ENCODE measurements at places on chromosomes 6 and 20.

GRCh38 chr6:89200706-89201215 lies 16.4 kb downstream of the GABRR1 start:
- no peak for DNase-seq

DNA sequence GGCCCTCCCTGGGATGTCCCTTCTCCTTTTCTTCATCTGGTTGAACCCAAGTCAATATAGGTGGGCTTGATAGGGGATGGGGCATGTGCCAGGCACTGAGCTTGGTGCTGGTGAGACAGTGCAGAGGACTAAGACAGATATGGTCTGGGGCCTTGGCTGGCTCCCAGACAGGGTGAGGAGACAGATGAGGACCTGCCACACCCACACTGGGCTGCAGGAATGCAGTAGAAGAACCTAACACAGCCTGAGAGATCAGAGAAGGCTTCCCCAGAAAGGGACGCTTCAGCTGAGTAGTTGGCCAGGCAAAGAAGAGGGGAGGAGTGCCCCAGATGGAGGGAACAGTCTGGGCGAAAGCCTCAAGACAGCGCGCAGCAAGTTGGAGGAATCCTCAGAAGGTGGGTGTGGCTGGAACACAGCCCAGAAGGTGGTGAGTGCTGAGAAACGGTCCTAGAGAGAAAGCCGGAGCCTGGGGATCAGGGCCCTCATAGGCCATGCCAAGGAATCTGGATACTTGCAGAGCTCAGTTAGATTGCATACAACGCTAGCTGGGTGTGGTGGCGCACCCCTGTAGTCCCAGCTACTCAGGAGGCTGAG lies 26.4 kb downstream of the CD40 start:
- no peak for DNase-seq

DNA sequence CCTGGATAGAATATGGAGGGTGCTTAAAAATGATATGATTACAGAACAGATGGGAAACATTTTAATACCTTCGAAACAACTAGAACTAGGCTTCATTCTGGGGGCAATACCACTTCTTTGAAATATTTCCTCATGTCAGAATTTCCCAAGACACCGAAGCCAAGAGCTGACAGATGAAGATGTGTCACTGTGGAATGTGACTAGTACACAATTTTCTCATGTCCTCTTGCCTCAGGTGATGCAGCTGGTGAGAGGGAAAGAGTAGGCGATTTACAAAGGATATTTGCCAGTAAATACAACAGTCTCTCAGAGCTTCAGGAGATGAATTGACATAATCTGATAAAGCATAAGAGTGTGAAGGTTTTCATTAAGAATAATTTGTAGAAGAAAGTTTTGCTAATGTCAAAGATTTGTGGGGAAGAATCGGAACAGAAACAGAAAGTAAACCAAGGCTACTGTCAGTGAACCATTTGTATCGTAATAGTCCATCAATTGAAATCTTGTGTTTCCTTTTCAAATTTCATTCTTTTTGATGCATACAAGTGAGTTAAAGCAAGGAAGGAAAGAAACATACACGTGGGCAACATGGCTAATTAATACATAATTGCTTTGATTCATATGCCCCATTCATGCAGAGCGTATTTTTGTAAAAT lies 164.7 kb upstream of the CCN2 start:
- DNase-seq, result no peak

DNA sequence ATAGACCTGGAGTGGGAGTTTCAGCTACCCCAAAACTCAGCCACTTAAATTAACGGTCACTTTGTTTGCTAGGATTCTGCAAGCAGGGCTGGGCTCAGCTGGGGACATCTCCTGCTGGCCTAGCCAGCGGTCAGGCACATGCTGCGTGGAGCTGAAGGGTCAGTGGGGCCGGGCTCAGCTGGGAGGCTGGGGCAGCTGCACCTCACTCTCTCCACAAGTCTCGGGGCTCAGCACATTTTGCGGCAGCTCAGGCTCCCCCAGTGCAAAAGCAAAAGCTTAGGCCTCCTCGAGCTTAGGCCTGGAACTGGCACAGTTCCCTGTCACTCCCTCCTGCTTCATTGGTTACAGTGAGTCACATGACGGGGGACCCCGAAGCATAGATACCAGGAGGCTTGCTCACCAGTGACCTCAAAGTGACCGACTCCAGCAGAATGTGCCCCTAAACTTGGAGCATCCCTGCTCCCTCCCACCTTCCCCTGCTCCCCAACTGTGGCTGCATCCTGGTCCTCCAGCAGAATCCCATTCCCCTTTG lies 80.6 kb upstream of the CST7 start:
- DNase-seq, result no peak

DNA sequence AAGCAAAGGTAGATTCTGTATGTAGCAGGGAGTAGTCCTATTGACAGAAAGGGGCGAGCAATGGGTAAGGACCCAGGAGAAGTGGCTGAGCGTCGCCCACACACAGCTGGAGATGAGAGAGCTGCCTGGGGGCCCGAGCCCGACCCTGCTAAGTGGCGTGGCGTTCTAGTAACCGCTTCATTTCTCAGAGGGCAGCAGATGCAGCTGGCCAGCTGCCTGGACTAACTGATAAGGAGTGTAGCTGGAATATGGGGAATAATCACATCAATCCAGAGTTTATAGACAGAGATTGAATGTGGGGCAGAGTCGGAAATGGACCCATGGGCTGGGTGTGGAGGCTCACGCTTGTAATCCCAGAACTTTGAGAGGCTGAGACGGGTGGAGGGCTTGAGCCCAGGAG lies 64.4 kb downstream of the EZR start:
- no peak for DNase-seq
